ENCODE measurements at places on chromosomes 2 and 18. TPM values are rescaled to one million over a fixed set of nuclear protein-coding genes. Genes with fewer than 3 reads are reported as not detected.

DNA sequence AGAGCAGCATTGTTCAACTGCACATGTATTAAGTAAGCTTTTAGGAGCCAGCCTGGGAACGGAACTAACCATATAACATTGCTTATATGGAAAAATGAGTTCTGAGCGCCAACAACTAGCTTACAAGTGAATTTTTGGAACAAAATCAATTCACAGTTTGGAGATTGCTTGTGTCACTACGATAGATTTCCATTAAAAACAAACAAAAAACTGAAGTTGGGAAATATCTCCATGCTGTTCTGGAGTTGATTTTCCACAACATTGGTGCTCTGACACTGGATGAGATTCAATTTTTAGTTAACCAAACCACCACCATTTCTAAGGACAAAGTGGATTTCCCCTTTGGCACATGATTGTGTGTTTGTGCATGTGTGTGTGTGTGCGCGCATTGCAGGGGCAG is 56.9 kb upstream of the ZNF397 start:
- DNase-seq = no peak

The ABHD3 gene
- total RNA-seq = 71.4 TPM

The NEU2 gene
- not detected for total RNA-seq

DNA sequence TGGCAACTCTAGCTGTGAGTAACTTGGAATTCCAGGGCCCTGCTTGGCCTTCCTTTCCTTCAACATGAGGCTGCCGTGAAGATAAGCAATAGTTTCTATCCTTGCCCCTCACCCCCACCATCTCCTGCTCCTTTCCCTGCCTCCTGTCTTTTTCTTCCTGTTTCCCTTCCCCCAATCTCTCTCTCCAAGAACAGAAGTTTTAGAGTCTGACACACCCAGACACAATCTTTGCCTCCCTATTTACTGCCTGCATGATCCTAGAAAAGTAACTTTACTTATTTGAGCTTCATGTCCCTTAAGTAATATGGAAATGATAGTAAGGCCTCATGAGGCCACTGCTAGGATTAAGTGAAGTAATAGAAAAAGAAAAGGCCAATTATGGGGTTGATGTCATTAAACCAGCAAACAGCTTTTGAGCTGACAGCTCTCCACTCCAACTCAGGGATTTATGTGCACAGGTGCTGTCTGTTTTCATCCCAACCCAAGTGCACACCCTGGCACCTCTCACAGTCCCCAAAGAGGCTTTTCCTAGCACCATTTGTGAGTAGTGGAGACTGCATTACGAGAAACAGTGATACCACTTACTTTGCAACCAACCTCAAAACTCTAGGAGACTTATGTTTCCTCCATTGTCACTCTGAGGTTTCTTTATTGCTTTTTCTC is 123.7 kb upstream of the SIX3 start:
- DNase-seq = no peak

DNA sequence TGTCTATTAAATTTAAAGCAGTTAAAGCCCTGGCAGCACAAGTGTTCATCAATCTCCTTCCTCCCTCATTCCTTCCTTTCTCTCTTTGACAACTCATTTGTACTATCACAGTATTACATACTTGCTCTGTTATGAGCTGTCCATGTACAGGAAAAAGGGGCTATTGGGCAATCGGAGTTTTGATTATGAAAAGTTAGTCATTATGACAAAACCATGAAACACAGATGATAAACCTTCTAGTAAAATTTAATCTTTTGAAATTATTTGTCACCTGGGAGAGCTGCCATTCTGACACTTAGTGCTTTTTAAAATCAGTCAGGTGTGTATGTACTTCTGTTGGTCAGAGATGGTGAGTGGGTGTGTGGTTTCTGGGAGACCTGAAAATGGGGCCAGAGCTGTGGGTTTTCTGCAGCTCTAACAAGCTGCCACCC is 39.4 kb downstream of the MAP4K4 start:
- DNase-seq = no peak

DNA sequence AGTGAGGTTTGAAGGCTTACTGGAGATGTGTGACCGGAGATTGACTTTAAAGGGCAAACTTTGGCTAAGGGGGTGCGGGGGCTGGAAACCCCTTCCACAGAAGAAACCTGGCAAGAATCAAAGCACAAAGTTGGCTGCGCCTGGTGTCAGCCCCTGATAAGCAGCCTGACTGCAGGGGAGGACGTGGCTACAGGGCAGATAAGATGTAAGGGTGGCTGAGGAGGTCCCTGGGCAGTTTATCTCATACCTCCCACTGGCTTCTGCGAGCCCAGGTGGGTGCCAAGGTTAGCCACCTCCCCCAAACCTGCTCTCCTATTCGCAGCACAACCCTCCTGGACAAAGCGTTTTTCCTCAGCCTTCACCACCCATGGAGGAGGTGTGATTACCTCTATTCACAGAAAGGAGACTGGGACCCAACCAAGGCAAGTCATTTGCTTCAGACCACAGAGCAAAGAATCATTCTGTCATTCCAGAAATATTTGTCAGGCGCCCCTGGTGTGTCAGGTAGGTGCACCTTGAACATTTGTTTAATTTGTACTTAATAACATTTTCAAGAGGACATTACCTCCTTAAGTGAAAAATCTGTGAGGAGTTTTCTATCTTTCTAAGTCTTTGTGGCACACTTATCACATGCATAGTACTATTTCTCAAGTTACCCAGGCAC is 73.1 kb upstream of the IL1R1 start:
- no peak for DNase-seq

DNA sequence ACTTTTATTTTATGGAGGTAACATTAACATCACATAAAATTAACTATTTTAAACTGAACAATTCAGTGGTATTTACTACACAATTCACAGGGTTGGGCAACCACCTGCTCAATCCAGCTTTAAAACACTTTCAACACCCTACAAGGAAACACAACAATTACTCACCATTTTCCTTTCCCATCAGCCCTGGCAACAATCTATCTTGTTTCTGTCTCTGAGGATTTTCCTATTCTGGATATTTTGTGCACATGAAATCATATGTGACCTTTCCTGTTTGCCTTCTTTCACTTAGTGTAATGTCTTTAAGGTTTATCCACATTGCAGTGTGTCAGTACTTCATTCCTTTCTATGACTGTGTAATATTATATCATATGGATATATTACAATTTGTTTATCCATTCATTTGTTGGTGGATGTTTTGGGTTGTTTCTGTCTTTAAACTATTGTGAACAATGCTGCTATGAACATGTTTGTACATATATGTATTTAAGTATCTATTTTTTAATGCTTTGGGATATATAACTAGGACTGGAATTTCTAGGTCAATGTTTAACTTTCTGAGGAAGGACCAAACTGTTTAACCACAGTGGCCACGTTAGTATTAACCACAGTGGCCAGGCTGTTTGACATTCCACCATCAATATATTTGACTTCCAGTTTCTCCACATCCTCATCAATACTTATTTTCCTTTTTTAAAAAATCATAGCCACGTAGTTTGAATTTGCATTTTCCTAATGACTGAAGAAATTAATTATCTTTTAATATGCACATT is 72.4 kb upstream of the KIF5C start:
- no peak for DNase-seq

- DNase-seq = no peak
Observed at GRCh38 chr18:13067124-13067523, 76.0 kb downstream of the CEP192 start.

- DNase-seq = no peak
Observed at GRCh38 chr18:58496937-58497336, 132.0 kb downstream of the ALPK2 start.

DNA sequence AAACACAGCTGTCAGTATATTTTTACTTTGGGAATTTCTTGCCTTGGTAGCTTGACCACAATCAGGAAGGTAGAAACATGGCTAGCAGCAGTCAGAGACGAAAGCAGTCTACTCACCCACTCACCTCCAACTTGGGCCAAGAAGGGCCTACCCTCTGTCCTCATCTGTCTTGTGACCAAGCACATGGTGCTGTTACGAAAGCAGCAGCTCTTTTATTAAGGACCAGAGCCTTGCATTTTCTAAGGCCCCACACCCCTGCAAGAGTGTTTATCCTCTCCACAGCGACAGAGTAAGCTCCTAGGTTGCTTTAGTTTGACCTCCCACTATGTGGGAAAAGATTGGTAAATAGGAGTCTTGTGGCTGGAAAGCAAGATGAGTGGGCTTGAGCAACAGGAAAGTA is 31.3 kb upstream of the MSTN start:
- peak; percentile 16 for DNase-seq
